ENCODE measurements at places on chromosomes 5 and 9.
A peak's percentile ranks its signal among the peaks of the same experiment; 100 is the strongest.

- no peak for DNase-seq
Measured at GRCh38 chr5:120158211-120158610, 305.9 kb upstream of the PRR16 start.

GRCh38 chr5:172245703-172246125 lies 37.9 kb downstream of the UBTD2 start:
- DNase-seq = no peak

GRCh38 chr9:17846948-17847655 lies 268.2 kb downstream of the SH3GL2 start:
- no peak for DNase-seq

DNA sequence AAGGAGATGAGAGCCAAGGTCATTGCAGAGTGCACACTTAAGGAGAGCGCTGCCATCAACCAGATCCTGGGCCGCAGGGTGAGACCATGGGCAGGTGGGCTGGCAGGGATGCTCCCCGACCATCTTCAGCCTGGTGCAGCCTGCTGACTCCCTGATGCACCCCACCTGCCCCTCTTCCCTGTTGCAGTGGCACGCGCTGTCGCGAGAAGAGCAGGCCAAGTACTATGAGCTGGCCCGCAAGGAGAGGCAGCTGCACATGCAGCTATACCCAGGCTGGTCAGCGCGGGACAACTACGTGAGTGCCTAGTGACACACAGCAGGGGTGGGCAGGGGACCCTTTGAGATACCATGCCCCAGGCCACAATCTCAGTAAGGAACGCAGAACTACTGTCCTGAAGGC lies 28.3 kb downstream of the TCF7 start:
- peak; percentile 38 for DNase-seq

DNA sequence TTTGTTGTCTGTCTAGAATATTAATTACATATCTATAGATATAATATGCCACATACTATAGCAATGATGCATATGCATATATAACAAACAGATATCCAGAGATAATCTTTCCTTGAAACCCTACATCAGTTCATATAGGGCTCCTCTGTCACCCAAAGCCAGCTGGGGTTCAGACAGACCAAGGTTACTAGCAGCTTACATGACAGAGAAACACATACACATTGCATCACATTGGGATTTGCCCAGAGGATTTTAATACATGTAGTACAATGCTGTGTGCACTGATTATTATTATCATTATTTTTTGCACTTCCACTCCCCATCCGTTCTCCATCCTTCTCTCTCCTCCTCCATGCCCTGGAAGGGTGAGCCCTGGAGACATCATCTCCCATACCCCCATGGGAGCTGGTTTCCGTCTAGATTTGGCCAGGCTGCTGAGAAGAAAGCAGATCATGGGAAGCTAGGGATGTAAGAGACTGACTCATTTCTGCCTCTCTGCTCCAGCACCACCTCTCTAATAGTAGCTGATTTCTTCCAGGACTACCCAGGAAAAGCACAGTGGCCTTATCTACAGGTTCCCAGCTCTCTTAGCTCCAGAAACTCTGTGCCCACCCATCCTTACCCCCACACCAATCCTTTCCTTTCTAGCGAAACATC lies 23.3 kb downstream of the FST start:
- DNase-seq = no peak

DNA sequence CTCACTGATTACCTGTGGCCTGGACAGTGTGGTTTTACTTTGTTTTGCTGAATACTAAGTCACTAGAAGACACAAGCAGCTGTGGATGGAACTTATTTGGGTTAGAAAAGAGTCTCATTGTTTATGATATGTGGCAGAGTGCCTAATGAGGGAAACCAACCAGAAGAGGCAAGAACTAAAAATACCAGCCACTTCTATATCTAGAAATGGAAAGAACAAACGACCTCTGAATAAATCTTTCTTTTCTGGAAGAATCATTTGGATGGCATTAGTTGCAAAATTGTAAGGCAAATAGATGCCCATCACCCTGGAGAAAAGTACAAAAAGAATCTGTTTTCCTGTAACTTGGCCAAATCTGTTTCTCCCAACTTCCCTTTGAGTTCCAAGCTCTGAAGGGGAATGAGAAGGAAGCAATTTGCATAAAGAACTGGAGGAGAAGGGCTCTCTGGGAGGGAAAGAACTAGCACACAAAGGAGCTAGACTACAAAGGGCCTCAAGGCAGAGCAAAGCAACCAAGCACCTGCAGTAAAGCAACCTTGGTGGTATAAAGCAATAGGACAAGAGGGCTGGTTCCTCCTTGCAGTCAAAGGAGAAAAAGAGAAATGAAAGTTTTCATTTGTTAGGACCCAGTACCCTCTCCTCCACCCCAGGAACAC lies 455.4 kb downstream of the CAAP1 start:
- DNase-seq = no peak

- DNase-seq = no peak
Measured at GRCh38 chr5:96747720-96748119, 60.0 kb downstream of the ERAP1 start.

DNA sequence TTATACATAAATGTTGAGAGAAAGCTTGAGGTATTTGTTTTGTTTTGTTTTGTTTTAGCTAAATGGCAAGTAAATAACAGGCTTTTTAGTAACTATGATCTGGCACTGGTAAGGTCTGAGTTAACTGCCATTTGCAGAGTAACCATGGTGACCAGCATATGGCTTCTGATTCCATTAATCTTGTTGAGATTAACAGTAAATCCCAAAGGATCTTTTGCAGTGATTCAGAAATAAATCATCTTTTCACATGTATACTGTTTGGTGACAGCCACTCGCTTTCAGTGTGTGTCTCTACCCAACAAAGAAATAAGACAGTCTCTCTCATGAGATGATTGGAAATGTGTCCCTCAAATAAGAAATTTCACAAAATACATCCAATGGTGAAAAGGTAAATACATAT lies 235.6 kb downstream of the RAB3C start:
- no peak for DNase-seq

GRCh38 chr9:119974026-119974425 lies 604.8 kb upstream of the BRINP1 start:
- DNase-seq = no peak

- DNase-seq = no peak
Measured at GRCh38 chr5:43711496-43711895, 108.5 kb downstream of the NNT start.

DNA sequence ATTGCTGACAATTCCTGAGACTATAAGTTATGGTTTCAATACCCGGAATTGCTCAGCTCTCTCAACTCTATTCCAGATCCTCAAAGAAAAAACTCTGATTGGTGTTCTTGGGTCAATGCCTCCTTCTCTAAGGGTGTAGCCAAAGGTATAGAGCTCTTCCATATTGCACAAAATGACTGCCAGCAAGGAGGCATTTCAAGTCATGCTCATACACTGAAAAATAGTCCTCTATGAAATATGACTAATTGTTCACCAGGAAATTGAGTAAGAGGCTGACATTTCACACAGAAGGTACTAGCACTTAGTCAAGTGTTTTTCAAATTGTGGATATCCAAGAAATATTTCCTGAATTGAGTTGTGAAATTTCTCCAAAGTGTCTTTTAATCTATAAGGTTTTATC lies 111.1 kb upstream of the KLF9 start:
- DNase-seq = no peak

DNA sequence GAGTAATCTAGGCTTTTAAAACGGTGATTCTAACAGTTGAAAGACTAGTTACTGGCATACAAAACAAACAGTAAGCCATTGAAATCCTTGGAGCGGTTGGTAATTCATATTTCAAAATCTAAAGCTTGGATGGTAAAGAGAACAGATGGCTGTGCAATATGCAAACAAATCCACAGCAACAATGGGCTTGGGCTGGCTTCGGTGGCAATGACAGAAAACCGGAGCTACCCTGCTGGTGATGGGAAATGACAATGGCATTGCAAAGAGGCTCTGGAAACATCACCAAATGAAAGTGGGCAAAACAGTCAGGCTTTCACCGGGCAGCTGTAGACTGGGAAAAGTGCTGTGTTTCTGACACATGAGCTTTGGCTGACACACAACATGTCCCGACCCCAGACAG lies 42.2 kb downstream of the MED27 start:
- no peak for DNase-seq

- DNase-seq = no peak
Measured at GRCh38 chr9:114210136-114210535, 54.8 kb downstream of the COL27A1 start.

DNA sequence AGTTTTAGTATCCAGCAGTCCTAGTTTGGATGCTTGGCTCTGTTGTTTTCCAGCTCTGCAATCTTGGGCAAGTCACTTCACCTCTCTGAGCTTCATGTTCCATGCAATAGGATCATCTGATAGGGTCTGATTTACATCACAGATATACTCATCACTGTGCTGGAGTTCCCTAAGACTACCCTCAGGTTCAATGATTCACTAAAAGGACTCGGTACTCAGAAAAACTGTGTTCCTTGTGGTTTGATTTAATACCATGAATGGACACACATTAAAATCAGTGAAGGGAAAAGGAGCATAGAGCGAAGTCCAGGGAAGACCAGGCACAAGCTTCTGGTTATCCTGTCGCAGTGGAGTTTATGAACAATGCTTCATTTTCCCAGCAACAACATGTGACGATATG lies 119.9 kb upstream of the EFNA5 start:
- no peak for DNase-seq

DNA sequence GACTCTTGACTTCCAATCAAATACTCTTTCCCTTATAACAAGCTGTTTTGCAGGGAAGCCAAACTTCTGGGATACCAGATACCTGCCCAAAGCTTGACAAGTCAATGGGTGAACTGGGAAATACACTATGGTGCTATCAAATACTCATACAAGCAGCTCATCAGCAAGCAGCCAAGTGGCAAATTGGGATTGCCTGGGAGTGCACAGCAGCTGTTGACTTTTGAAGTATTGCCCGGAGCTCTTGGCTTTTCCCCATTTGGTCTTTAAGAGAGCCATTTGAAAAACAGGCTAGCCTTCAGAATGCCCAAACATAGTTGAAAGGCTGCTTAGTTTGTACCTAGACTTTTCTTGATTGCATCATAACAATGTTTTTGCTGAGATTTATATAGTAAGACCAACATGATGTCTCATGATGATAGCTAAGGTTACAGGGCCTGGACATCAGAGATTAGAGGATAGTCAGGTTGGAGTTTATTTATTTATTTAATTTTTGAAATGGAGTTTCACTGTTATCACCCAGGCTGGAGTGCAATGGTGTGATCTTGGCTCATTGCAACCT lies 210.1 kb upstream of the ZNF608 start:
- DNase-seq = no peak

DNA sequence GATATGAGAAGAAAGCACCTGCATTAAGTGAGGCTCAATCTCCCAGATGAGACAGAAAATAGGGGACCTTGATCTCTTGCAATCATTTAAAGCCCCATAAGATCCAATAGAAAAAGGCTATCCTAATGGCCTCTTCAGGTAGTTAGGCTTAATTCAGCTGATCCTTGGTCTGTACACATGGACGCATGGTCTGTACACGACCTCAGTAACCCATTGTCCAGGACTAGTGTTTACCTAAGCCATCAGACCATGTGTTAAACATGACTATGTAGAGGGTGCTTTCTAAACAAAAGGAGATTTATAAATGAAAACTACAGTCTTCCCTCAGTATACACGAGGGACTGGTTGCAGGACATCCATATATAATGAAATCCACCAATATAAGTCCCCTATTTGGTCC lies 7.5 kb downstream of the MARCHF3 start:
- no peak for DNase-seq

- DNase-seq = no peak
Measured at GRCh38 chr9:120513825-120514396, 66.1 kb downstream of the CDK5RAP2 start.

DNA sequence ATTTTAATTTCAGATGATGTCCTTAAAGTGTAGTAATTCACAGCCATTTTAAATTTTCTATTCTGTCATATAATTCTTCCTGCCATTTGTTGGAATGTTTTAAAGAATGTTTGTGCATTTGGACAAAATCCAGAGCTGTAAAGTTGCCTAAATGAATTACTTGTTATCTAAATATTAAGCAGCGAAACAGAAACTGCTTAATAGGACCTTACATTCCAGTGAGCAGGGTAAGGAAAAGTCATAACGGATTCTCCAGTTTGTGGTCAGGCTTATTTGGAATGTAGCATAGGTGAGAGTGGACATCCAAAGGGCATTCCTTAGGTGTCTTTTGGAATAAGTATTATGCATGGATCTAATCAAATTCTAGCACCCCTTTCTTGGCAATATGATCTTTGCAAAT lies 410.4 kb upstream of the PTPRD start:
- no peak for DNase-seq
